ENCODE measurements at places on chromosomes 4 and X. TPM values are rescaled to one million over a fixed set of nuclear protein-coding genes. Genes with fewer than 3 reads are reported as not detected.

Gene GPC4
- 3.5 TPM for total RNA-seq

Gene REELD1
- total RNA-seq = not detected

Gene FRMD7
- 0.03 TPM for total RNA-seq

Gene NKX6-1
- 0.13 TPM for total RNA-seq

Gene AREG
- 0.30 TPM for total RNA-seq
